ENCODE measurements at places on chromosomes 1 and 21.
A peak's percentile ranks its signal among the peaks of the same experiment; 100 is the strongest.

GRCh38 chr21:44053567-44053966, 41.5 kb downstream of the TRAPPC10 start:
- no peak for DNase-seq

DNA sequence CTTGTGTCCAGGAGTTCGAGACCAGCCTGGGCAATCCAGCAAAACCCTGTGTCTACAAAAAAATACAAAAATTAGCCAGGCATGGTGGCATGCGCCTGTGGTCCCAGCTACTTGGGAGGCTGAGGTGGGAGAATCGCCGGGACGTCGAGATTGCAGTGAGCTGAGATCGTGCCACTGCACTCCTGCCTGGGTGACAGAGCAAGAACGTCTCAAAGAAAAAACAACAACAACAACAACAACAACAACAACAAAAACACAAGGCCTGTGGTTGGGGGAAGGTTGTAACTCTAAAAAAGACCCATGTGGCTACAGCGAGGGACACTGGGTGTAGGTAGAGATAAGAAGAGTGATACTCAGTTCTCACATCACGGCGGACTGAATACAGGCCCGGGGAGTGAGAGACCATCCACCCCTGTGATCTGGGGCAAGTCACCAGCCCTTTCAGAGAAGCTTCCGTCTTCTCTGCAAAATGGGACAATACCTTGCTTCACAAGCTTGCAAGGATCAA, 848 bp upstream of the CDC42 start:
- DNase-seq, result no peak

- no peak for DNase-seq
These were observed 417.2 kb upstream of the PBX1 start for GRCh38 chr1:164141797-164142196.

GRCh38 chr1:119046429-119046784, 58.3 kb upstream of the TBX15 start:
- no peak for DNase-seq

DNA sequence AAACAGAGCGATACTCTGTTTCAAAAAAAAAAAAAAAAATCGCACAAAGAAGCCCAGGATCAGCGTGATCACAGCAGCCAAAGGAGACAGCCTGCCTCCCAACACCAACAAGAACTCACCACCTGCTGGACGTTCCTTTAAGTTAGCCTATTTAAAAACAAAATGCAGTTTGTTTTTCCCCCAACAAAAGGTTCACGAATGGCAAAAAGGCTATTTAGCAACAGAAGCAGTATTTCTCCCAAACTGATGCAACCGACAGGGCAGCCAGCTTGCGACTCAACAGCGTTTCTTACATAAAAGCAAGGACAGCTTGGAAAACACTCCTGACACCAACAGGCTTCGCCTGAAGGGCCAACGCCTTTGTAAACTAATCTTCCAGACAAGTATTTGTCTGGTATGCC, 6.8 kb downstream of the SSU72 start:
- no peak for DNase-seq

DNA sequence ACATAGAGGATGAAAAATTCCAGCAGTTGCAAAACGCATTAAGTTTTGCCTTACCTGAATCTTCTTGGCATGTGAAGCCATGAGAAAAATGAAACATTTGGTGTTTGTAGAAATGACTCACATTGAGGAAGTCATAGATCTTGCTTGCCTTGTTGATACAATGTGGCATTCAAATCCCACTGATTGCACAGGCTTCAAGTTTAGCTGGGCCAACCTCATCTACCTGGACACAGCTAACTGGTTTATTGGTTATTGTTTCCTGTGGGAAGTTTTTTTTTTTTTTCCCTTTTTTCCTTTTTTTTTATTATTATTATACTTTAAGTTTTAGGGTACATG, 168.9 kb upstream of the C21orf91 start:
- no peak for DNase-seq

GRCh38 chr21:28272272-28272992, 720.2 kb downstream of the LTN1 start:
- no peak for DNase-seq

- DNase-seq, result no peak
These were observed 387.9 kb downstream of the MATN1 start for GRCh38 chr1:30335389-30335996.

GRCh38 chr1:19651141-19651737, 7.1 kb downstream of the NBL1 start:
- DNase-seq, result peak; percentile 32

DNA sequence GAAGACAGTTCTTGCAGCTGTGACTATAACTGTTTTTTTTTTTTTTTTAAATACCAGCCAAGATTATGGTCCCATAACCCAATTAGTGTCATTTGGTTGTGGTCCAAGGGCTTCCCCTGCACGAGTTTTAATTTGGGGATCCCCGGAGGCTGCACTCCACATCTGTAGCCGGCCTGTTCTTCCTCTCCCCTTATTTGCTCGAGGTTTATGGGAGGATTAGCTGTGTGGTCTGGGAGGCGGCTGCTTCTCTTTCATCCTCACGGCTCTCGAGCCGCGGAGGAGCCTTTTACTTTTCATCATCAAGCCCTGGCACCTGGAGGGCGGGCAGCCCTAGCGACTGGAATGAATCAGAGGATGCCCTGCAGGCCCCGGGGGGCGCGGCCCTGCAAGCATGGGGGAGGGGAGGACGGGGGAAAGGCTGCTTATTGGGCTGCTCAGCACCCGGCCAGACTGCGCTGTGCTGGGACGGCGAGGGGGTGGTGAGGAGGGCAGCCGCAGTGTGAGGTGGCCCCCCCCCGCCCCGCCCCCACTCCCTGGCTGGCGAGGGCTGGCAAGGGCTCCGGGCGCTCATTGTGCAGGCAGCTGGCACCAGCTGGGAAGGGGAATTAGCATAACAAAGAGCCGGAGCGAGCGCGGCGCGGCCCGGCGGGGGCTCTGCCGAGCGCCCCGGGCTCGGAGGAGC, 18.5 kb downstream of the SERTAD4 start:
- DNase-seq, result no peak

DNA sequence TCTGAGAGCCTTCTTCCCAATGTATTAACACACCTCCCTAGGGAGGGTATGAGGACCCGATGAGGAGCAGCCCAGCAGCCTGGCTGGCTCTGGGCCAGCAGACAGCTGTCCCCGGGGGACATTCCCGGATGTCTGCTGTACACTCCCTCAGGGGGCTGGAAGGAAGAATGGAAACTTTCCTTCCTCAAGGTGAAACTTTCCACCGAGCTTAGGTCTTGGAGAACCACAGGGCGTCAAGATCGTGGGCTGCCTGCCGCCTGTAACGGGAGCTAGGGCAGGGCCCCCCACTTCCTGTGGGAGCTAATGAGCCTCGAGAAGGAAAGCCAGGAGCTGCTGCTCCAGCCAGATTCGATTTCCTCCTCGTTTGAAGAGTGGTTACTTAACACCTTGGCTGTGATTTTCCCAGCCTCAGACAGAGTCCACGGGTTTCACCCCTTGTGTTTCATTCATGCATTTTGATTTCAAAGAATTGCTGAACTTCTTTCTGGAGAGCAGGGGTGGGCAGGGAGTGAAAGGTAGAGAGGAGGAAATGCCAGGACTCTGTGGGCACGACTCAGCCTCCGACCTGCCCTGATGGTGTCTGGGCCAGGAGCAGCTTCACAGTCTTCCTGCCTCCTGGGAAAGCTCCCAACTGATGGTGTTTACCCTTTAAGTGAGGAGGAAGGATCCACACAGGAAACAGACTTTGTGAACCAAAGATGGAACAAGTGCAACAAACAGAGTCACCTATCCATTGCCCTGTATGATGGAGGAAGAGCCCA, 29.7 kb downstream of the UBE2T start:
- no peak for DNase-seq

DNA sequence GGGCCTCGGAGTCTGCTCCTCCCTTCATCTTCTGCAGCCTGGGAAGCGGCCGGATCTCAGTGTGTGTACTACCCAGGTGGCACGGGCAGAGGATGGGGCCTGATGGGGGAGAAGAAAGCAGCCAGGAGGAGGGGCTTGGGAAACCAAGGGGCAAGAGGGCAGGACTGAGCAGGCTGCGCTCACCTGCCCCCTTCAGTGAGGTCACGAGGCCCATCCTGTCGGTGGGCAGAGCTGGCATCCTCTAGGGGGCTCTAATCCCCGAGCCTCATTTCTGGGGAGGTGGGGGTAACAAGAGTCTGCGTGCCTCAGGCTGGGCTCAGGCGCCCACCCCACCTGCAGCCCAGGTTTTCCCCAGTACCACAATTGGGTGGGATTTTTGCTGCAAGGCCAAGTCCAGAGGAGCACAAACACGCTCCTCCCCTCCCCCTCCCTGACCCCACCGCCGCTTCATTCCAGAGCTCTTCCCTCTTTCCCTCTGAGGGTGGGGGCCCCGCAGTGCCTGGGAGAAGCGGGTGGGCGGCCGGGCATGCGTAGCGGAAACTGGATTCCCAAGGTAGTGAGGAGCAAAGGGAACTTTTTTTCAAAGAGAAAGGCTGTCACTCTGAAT, 1.8 kb upstream of the WNT3A start:
- DNase-seq, result no peak

GRCh38 chr21:37748351-37748750, 167.9 kb downstream of the KCNJ6 start:
- DNase-seq, result no peak

DNA sequence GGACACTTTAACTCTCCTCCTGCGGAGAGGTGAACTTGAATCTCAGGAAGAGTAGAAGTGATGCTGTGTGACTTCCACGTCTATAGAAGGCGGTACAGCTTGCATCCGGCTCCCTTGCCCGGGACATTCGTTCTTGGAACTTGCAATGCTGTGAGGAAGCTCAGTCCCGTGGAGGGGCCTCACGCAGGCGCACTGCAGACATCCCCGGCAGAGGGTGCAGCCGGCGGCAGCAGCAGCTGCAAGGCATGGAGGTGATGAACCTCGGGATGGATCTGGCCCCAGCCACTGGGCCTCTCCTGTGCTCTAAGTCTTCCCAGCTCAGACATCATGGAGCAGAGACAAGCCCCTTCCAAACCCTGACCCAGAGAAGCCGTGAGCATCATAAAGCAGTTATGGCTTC, 61.8 kb upstream of the SOD1 start:
- DNase-seq, result no peak

DNA sequence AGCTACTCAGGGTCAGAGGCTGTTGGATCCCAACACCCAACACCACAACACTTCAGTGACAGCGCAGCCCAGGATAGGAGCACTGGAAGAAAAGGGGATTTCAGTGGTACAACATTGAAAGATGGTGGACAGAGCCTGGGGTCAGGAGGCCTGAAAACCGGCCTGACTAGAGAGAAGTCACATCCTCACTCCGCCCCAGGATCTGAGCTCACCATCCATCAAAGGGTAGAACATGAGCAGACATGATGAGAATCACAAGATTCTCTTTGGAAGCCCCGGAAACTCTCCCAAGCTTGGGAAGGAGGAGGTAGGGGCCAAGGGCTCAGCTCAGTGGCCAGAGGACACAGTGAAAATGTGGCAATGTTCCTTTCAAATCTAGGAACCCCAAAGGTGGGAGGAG, 271.3 kb downstream of the NPHP4 start:
- DNase-seq, result no peak

- DNase-seq, result no peak
These were observed 64.2 kb downstream of the SLC45A1 start for GRCh38 chr1:8382051-8382505.

GRCh38 chr1:172146141-172146850, 274.2 kb upstream of the C1orf105 start:
- DNase-seq, result no peak

- no peak for DNase-seq
These were observed 555.8 kb downstream of the PLA2G4A start for GRCh38 chr1:187384504-187384903.

- no peak for DNase-seq
These were observed 220.8 kb downstream of the SLC35F3 start for GRCh38 chr1:234125283-234125682.

DNA sequence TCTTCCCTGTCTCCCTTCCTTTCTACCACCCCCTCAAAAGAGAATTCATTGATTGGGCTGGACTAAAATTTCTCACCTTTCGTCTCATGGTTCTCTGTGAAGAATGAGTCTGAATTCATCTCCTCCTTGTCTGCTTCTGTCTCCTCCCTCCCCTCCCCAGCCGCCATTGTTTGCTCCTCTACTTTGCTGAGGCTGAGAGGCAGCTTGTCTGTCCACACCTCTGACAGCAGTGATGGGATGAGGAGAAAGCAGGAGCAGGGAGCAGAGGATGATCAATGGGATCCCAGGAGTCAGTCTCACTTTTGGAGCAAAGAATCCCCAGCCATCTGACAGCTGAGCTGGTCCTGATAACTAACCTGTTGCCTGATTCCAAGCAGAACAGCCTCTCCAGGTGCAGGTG, 2.5 kb downstream of the ILDR2 start:
- no peak for DNase-seq

DNA sequence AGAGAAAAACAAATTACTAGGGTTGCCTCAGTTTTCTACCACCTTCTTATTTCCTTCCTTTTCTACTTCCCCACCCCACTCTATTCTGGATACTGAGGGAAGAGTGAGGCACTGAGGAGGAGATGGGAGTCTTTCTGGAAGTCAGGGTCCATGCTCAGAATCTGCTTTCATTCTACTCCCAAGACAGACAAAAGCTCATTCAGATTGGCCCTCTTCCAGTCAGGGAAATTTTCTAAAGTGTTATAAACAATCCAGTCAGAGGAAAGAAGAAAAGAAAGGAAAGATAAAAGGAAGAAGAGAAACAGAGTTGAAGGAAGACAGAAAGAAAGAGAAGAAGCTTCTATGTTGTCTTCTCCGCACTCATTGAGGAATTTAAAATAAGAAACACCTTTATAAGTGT, 228.6 kb downstream of the COP1 start:
- no peak for DNase-seq

DNA sequence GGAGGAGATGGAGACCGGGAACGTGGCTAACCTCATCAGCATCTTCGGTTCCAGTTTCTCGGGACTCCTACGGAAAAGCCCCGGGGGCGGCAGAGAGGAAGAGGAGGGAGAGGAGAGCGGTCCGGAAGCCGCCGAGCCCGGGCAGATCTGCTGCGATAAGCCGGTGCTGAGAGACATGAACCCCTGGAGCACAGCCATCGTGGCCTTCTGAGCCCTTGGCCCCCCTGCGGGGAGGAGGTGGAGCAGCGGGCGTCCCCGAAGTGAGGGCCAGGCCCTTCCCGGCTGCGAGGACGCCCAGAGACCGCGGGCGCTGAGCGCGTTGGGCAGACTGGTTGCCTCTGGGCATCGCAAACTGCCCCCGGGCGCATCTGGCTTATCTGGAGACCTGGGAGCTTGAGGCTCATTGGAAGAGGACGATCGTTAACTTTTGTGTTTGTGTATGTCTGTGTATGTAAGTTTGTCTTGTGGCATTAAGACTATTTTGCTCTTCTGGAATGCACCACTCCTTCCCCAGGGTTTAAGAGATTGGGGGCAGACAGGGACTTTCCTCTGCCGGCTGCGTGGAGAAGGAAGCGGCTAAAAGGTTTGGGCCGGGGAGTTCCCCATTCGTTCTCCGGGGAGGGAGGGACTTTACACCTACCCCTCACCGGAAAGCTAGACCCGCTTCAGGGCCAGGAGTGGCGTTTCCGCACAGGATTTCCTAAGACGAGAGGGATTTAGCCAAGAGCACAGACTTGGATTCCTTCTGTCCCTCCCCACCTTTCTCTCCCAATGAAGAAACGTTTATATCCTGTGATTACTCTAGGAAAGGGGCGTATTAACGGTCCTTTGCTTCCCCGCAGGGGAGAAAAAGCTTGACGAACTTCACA, 1.4 kb downstream of the IER5 start:
- peak; percentile 72 for DNase-seq

GRCh38 chr1:15559189-15559810, 25.6 kb downstream of the AGMAT start:
- DNase-seq, result no peak
